ENCODE measurements at places on chromosomes 5 and 9. TPM values are rescaled to one million over a fixed set of nuclear protein-coding genes. Genes with fewer than 3 reads are reported as not detected.

PCDHB3 gene
- 0.20 TPM for total RNA-seq

SOX30 gene
- total RNA-seq, result not detected

RETREG1 gene
- total RNA-seq, result 2.7 TPM

SELENOP gene
- 68.3 TPM for total RNA-seq

PCDHGA1 gene
- 0.59 TPM for total RNA-seq

PPIC gene
- 15.8 TPM for total RNA-seq

SLC4A9 gene
- not detected for total RNA-seq

HTR4 gene
- not detected for total RNA-seq

SMIM33 gene
- total RNA-seq, result not detected

Data from subcutaneous preadipocyte (primary cell).